ENCODE measurements at places on chromosomes 5 and 9.

GRCh38 chr5:114419067-114419388, 57.2 kb downstream of the KCNN2 start:
- no peak for DNase-seq

DNA sequence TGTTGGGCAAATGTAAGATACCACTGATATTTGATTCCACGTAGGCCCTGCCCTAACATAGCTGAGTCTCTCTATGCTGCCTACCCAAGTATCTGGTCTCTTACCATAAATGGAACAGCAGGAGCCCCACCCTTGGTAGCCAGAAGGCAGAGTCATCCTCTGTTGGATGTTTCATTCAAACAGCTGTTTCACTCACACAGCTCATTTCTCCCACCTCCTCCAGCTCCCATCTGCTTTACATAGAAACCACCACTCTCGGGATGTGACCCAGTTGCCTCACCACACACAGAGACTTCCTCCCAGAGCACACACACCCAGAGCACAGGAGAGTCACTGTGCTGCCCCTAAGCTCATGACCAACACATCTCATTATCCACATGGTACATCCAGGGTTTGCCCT, 165.3 kb downstream of the TMEM167A start:
- DNase-seq: no peak

- DNase-seq: no peak
Measured at GRCh38 chr5:5886812-5887486, 464.5 kb downstream of the ICE1 start.

DNA sequence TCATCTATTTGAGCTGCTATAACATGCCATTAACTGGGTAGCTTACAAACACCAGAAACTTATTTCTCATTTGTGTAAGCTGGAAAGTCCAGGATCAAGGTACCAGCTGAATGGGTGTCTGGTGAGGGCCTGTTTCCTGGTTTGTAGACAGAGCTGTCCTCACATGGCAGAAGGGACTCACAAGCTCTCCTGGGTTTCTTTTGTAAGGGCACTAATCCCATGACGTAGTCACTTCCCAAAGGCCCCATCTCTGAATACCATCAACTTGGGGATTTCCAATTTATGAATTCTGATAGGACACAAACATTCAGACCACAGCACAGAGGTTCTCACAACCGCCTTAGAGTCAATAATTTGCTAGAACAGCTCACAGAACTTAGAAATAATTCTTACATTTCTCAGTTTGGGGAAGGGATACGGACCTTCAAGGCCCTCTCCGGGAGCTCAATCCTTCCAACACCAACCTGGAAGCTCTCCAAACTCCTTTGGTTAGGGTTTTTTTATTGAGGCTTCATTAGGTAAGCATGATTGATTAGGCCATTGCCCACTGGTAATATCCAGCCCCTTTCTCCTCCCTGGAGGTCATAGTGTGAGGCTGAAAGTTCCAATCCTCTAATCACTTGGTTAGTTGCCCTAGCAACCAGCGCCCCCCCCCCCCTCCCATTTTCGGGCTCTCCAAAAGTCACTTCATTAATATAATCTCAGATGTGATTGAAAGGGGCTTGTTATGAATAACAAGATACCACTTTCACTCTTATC, 7.6 kb upstream of the DNAJA1 start:
- no peak for DNase-seq

GRCh38 chr5:116938488-116938887, 363.9 kb upstream of the SEMA6A start:
- no peak for DNase-seq

- no peak for DNase-seq
Measured at GRCh38 chr5:78221964-78222451, 72.5 kb downstream of the AP3B1 start.

GRCh38 chr5:128671943-128672342, 133.9 kb upstream of the FBN2 start:
- DNase-seq: no peak

- DNase-seq: no peak
Measured at GRCh38 chr5:31404325-31404724, 127.6 kb downstream of the DROSHA start.

GRCh38 chr5:158483281-158483860, 616.3 kb downstream of the EBF1 start:
- DNase-seq: no peak

GRCh38 chr9:33469891-33470290, 3.8 kb downstream of the NOL6 start:
- DNase-seq: no peak

GRCh38 chr5:171776770-171777759, 8.6 kb upstream of the SMIM23 start:
- no peak for DNase-seq

GRCh38 chr9:89941875-89942274, 337.1 kb downstream of the GADD45G start:
- DNase-seq: no peak

DNA sequence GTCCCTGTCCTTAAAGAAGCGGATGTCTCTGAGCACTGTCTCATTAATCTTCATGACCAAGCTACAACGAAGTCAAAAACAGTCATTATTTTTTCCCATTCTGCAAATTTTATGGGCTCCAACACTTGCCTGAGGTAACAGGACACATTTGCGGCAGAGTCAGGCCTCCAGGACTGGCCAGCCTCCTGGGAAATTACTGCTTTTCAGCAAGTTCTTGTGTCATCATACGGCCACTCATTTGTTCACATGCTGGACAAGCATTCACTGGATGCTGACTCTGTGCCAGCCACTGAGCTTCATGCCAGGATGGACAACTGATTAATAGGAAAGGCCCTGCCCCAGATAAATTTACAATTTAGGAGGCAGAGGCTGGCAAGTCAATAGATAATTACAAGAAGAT, 305.7 kb downstream of the ACTL7B start:
- DNase-seq: no peak

DNA sequence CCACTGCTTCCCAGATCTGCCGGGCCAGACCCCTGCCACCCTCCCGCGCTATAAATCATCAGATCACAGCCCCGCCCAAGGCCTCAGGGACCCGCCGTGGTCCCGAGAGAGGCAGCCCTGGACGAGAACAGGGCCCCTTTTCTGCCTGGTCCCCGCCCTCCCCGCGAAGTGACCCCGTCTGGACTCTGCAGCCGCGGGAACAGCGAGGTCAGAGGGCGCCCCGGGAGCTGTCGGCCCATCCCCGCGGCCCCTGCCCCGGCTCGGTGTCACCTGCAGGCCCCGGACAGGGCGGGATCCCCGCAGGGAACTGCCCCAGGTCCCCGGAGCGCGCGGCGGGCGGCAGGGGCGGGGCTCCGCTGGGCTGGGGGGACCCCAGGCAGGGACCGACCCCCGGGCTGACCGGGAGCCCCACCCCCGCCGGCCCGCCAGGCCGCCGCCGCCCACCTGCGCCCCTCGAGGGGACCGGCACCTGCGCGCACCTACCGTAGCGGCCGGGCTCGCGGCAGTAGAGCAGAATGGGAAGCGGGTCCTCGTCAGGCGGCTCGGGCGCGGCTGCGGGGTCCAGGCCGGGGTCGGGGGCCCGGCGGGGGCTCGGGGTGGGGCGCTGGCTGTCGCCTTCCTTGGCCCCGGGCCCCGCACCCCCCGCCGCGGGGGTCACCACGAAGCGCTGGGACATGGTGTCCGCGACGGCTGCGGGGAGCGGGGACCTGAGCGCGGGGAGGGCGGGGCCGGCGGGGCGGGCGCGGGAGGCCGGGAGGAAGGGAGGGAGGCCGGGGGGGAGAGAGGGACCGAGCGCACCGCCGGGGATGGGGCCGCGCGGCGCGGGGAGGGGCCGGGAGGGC, 43.5 kb upstream of the SLC12A7 start:
- no peak for DNase-seq

DNA sequence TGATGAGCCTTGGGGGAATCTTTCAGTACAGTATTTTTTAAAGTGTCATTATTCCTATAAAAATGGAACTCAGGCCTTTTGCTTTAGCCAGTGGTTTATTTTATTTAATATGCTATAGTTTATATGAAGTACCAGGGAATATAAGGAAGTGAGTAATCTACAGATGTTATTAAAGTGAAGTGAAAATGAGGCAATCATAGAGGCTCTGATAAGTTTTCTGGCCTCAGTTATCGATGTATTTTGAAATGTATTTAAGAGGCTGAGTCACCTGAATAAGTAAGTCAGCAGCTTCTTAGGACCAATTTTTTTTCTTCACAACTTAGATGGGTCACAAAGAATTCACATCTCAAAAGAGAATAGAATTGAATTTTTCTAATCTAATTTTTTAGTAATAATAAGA, 829.0 kb downstream of the DNAH5 start:
- DNase-seq: no peak

- no peak for DNase-seq
Measured at GRCh38 chr9:124296094-124296493, 38.3 kb downstream of the NEK6 start.

- DNase-seq: no peak
Measured at GRCh38 chr5:1881098-1881572, 1.6 kb downstream of the IRX4 start.

DNA sequence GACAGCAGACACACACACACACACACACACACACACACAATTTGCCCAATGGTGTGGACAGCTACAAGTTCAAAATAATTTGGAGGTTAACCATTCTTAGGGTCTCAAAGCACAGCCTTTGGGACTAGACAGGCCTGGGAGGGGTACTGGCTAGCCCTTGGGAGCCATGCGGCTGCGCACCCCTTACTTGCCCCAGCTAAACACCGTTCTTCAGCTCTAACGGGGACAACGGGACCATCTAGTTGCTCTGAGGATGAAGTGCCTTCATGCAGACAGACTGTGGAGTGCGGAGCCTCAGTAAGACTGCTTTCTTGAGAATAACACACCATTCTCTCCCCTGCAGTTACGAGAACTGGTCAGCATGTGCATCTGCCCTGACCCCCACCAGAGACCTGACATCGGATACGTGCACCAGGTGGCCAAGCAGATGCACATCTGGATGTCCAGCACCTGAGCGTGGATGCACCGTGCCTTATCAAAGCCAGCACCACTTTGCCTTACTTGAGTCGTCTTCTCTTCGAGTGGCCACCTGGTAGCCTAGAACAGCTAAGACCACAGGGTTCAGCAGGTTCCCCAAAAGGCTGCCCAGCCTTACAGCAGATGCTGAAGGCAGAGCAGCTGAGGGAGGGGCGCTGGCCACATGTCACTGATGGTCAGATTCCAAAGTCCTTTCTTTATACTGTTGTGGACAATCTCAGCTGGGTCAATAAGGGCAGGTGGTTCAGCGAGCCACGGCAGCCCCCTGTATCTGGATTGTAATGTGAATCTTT, 64.6 kb downstream of the PSMB7 start:
- DNase-seq: no peak

DNA sequence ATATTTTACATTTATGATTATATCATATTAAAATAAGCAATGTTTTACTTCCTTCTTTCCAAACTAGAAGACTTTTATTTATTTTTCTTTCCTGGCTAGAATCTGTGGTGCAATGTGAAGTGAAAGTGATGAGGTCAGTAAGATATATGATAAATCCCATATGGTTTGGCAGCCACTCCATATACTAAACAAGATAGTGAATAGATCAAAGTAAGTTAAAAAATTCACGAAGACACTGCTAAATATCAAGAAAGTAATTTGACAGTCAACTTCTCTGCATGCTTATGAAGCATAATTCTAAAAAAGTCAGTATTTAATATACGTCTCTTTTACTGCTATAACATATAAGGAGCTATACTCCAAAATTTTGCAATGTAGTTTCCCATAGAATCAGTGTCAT, 972.8 kb downstream of the DTWD2 start:
- no peak for DNase-seq

DNA sequence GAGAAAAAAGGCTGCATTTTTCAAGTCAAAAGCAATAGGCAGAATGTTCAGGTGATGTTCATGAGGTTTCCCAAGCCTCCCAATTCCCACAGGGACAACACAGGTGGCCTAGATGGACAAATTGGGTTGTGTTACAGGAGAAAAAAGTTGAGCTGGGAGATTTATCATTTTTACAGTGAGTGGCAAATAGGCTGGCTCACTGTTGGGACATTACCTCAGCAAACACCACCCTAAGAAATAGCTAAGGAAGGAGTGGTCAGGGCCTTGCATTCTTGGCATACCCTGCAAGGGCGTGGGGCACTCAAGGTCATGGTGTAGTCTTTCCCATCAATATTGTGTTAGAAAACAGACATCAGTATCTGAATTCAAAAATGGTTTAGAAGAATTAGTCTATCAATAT, 23.3 kb upstream of the CPLANE1 start:
- no peak for DNase-seq

DNA sequence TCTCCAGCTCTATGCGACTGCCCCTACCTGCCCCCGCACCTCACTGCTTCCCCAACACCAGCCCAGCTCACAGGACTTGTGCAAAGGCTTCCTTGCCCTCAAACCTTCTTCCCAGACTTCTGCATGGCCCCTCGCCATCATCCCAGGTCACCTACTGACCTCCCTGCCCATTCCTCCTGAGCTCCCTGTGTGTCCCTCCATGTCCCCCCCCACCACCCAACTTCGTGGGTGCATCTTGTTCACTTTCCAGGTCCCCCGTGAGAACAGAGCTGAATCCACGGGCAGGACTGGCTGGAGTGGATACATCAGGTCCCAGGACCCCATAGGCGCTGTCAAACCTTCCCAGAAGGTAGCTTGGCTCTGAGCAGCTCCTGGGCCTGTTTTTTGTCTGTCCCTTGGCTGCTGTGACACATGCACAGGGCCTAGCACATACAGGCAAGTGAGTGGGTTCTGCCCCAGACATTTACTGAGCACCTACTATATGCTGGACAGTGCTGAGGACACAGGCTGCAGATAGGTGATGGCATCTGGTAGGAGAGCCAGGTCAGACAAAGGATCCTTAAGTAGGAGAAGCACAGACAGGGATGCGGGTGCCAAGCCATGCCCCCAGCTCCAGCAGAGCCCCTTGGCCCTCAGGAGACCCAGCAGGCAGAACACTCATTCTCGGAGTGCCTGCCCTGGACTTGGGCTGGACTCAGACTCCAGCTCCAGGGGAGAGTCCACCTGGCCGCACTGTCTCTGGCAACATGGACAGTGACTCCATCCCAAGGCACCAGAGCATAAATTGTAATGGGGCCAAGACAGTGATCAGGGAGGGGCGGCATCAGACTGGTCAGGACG, 15.0 kb downstream of the NINJ1 start:
- no peak for DNase-seq

- DNase-seq: no peak
Measured at GRCh38 chr9:6384732-6385131, 28.3 kb upstream of the UHRF2 start.

DNA sequence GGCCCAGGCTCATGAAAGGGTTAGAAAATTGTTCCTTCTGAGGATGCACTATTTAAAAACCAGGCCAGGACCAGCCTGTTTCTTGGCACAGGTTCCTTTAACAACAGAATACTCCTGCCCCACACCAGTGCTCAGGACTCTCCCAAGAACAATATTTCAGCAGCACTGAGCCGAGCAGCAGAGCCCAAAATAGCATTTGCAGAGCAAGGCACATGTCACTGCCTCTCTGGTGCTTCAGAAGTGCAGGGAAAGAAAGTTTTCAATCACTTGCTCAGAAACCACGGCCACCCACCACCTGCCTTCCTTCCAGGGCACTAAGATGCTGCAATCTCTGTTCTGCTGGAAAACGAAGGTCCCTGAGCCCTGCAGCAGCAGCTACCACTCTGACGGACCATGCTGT, 77.6 kb downstream of the SIL1 start:
- DNase-seq: no peak

DNA sequence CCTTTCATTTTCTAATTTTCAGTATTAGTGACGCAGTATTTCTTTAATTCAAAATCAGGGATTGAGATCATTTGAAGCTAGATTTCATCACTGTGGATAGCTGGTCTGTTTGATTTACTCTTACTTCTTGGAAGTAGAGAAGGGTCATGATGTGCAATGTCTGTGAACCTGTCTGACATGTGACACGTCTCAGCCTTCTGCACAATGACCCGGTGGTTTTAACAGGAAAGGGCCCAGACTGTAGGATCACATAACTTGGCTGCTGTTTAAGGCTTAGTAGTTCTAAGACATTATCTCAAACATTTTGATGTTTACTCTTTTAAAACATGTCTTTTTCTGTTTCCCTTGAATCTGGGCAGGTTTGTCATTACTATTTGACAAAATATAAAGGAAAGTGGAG, 823.3 kb upstream of the NUDT12 start:
- DNase-seq: no peak

All from cortex of kidney (tissue), 1 donor.